CD4-positive, alpha-beta T cell treated with Interleukin-17A for 4 hours (primary cell): ENCODE measurements at places on chromosomes 5 and 9.

- DNase-seq: no peak
These were observed 105.8 kb upstream of the MSX2 start for GRCh38 chr5:174618589-174618988.

- DNase-seq: no peak
These were observed 61.7 kb downstream of the LIFR start for GRCh38 chr5:38494763-38495162.

GRCh38 chr5:109866051-109866450 lies 176.3 kb downstream of the MAN2A1 start:
- DNase-seq: no peak

DNA sequence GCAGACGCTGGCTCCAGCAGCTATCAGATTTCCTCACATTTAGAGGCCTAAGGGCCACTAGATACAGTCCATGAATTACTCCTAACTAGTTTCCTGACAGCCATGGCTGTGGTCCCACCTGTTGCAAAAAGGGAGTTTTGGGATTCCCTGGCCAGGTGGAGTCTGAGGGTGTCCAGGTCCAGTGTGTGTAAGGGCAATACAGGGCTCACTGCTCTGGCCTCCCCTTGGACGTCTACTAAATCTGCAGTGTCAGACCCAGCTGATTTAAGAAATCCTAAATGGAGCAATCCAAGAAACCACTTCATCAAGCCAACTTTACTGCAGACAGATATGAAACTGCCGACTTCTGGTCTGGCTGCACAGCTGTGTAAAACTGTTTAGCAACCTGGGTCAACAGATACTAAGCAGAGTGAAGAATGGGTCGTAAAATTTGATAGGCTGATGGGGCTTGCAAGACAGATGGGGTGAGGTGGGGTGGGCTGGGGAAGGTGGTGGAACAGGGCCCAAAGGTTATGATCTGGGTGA lies 116.4 kb downstream of the GADD45G start:
- DNase-seq: no peak

GRCh38 chr9:132141948-132142594 lies 19.8 kb upstream of the NTNG2 start:
- DNase-seq: no peak

GRCh38 chr5:926417-927171 lies 33.9 kb downstream of the TRIP13 start:
- DNase-seq: peak; percentile 21

DNA sequence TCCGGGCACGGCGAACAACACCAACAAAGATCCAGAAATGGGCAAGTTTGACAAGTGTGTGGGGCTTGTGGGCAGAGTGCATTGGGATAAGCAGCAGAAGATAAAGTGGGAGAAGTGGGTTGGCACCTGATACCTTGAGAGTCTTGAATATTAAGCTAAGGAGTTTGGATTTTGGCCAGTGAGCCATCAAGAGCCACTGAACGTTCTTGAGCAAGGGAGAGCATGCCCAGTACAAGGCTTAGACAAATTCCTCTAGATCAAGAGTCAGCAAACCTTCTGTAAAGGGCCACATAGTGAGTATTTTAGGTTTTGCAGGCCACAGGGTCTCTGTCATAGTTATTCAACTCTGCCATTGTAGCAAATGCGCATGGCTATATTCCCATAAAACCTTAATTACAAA lies 26.6 kb upstream of the TRMT10B start:
- DNase-seq: no peak

DNA sequence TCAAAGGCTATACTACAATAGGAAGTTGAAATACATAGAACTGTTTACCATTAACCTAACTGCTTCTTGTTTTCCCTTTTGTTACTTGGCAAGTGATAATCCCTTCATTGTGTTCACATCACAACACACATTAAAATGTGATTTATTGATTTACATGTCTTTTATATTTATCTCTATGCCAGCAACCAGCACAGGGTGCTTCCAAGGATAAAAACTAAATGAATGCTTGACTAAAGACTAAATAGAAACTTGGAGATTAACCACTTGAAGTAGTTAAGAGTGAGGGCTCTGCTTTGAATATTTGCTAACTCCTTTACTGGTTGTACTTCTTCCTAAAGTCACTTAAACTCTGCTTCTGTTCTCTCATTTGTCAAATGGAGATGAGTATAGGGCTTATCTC lies 1730.6 kb downstream of the EFNA5 start:
- DNase-seq: no peak

GRCh38 chr5:127072861-127073846 lies at the start of gene C5orf63:
Gene C5orf63, minus strand, starts transcription at chr5:127073502. Its CDS starts 14,507 bp downstream, at chr5:127058995.
- DNase-seq: peak; percentile 77

GRCh38 chr9:130446101-130446861 lies 1.5 kb downstream of the ASS1 start:
- no peak for DNase-seq

DNA sequence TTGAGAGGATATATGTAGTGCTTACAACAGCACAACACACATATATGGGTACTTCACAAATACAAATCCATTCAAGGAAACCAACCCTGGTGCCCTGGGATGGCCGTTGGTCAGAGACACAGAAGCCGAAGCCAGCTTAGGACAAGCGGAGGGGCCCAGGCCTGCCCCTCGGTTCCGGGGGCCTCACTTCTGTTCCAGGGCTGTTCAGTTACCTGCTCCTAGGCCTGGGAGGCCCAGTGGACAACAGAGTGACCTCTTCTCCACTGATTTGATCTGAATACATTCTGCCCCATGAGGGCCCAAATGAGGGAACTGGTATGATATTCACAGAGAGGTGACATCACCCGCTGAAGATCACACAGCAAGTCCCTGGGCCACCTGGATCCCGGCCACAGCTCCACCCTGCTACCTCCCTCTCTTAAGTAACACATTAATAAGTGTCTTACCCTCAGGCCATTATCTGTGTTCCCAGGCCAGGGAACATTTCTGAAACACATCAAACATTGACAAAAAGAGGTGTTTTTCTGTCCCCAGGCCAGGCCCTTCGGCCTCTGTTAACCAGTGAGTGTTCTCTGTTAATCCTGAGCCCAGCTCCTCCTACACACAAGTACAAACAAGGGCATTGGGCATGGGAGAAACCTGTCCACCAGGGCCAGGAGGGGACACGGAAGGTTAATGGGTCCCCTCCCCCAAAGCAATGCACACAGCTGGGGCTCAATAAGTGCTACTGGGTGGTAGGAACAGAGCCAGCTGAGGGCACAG lies 4.5 kb upstream of the GRHPR start:
- no peak for DNase-seq

DNA sequence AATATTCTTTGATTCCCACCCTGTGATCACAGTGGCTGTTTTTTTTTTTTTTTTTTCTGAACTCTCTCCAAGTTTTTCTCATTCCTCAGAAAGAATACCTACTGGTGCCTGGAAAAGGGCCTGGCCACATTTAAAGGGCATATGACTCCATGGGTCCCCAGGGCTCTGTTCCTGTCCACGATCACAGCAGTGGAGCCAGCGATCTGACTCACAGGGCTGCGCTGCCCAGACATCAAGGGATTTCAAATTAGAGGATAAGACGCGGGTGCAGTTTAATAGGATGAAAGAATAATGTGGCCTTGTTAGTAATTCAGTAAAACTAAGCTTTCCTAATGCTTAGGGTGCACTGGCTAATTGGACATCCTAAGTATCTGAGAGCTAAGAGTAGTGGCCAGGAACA lies 175.1 kb upstream of the MSX2 start:
- DNase-seq: no peak

DNA sequence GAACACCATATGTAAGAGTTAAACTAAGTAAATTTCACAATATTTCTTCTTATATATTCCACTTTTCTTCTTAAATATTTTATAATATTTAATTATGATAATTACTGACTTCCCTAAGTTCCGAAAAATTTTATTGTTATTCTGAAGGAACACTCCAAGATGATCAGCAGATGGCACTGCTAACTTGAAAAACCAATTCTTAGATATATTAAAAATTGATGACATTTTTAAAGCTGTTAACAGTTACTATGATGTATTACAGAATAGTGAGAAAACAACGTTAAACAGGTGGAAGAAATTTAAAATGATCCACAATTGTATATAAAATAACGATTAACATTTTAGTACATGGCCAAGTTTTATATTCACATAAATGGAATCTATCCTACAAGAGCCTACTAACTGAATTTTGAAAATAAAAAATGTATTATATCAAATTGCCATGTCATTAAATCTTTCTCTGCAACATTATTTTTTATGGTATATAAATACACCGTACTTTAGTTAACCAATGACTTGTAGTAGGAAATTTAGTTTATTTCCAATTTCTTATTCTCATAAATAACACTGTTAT lies 30.1 kb upstream of the MUSK start:
- DNase-seq: no peak

GRCh38 chr5:112616812-112617547 lies 120.7 kb upstream of the APC start:
- DNase-seq: no peak

DNA sequence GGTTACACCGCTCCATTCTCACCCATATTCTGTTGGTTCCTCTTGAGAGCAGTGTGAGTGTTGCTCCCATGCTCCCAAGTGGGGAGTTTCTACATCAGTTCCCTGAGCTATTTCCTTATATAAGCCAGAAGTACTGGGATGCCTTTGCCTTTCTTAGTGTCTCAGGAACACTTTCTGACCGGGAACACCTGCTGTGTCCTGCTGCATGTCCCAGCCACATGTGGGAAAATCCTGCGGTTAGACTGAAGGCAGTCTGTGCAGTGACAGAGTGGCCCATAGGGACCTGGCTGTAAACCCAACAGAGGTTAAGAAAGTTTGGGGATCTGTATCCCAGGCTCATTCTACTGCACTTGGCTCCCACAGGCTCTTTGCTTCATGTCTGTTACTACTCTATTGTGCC lies 126.0 kb downstream of the EGFLAM start:
- DNase-seq: no peak

GRCh38 chr5:56512313-56512996 lies 279.3 kb upstream of the ANKRD55 start:
- no peak for DNase-seq

DNA sequence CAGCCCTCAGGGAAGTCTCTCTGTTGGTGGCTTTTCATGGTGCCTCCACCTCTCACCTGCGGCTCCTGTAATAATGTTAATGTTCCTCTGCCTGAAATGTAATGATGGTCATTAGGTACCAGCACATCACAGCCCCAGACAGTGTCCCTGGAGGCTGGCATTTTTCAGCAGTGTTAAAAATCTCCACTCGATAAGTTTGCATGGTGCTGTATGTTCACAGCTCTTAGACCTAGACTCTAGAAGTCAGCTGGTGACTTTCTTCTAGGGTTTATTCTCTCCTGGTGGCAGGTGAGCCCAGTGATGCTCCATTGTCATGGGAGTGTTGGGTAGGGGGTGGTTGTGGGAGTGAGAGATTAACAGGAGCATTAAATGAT lies 53.1 kb downstream of the GPR107 start:
- DNase-seq: no peak

DNA sequence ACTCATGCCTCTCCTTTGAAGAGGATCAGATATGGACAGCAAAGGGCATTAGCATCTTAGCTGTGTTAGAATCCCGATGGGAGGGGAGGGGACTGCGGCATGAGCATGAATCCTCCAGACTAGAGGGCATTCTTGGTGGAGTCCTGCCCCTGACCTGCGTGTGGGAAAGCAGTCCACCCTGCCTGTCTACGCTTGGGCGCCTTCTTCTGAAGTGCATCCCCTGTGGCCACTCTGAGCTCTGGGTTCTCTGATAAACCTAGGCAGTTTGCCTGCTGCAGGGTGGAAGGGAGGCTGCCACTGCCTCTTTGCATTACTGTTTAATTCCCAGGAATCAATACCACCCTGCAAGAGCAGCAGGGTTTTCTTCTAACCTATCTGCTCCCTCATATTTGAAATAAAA lies 169.3 kb downstream of the INSYN2B start:
- DNase-seq: no peak

DNA sequence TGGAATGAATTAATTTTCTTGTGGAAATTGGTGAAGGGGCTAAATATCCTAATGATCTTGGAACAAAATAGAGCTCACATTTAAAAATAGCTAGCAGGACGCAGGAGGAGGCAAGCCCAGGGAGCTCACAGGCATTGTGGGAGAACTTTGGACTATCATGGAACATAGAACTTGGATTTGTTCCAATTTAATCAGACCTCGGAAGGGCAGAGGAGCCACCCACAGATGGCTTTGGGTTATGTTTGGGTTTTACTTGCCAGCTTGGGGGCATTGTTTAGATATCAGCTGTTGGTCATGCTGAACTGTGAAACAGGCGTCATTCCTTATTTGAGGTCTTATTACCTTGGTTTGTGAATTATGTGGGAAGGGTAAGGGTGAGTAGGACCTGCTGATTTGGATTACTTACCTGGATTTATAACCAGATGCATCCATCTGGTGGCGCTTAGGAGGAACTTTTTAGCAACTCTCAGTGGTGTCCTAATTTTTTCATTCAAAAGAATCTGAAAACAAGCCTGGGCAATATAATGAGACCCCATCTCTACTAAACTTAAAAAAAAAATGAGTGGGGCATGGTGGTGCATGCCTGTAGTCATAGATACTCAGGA lies 14.1 kb upstream of the PTGR1 start:
- no peak for DNase-seq

DNA sequence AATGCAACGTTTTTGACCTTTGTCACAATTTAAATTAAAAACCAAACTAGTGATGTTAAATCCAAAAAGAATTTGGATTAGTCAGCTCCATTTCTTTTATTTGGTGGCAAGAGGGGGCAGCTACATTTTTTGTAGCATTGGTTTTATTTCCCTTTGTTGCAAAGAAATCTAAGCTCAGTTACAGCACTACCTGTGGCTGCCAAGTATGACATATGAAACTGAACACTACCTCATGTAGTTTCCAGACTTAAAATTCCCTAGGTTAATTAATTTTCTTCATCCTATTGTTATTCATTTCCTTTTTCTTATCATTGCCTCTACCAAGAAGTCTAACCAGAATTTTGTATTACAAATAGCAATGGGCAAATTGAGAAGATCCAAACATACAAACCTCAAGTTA lies 393.5 kb downstream of the BRINP1 start:
- no peak for DNase-seq

DNA sequence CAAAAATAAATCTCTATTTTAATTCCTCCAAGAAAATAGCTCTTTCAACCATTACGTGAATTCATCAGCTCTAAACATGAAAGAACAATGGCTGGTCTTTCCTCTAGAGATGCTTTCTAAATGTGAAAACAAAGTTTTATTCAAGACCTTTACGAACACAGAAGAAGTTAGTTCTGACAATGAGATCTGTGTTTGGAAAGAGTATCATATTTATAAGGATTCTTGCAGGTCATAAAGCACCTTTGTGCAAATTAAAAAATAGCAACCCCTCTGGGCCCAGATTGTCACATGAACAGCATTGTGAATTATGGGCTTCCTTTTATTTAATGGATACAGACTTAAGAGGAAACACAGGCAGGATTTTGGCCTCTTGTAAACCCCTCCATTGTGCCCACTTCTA lies 17.7 kb upstream of the FTMT start:
- no peak for DNase-seq

GRCh38 chr5:83891261-83891660 lies 170.6 kb upstream of the HAPLN1 start:
- no peak for DNase-seq

GRCh38 chr5:89071101-89071940 lies 188.3 kb upstream of the MEF2C start:
- DNase-seq: no peak

- no peak for DNase-seq
These were observed 125.7 kb downstream of the FGF18 start for GRCh38 chr5:171544913-171545765.

- DNase-seq: peak; percentile 69
These were observed 47.6 kb downstream of the THBS4 start for GRCh38 chr5:80082731-80083100.

- no peak for DNase-seq
These were observed 144.1 kb downstream of the CEP120 start for GRCh38 chr5:123279136-123279535.
